Renal pelvis (tissue), 12 donors: ENCODE measurements at places on chromosomes 12 and 14. TPM values are rescaled to one million over a fixed set of nuclear protein-coding genes. Genes with fewer than 3 reads are reported as not detected.

DNA sequence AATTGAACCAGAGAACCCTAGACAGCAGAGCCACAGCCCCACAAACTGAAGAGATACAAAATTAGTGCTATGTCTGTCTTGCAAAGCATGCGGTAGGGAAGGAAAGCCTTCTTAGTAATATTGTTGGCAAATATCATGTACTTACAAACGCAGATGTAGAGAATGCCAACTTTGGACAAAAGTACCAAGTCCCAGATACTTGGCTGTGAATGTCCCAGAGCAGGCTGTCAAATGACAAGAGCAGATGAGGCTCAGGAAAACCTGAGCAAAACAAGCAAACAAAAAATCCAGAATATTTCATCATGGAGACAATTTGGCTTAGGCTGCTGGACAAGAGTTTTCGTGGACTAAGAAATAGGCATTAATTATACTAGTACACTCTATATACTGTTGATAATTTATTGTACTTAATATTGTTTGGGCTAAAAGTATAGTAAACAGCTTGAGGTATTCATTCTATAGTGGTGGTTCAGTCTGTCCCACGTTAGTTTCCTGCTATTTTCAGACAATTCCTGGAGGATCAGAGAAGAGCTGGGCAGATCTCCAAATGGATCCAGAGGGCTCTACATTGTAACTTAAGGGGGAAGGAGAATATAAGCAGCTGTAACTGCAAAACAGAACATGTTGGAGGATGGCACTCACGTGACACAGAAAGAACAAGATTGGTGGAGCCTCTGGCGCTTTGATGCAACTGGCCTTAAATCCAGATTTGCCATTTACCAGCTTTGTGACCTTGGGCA lies 329.8 kb downstream of the ATP23 start:
- DNase-seq: no peak

Gene C12orf75
- 94.3 TPM for polyA plus RNA-seq

Gene KRT81
- not detected for polyA plus RNA-seq

DNA sequence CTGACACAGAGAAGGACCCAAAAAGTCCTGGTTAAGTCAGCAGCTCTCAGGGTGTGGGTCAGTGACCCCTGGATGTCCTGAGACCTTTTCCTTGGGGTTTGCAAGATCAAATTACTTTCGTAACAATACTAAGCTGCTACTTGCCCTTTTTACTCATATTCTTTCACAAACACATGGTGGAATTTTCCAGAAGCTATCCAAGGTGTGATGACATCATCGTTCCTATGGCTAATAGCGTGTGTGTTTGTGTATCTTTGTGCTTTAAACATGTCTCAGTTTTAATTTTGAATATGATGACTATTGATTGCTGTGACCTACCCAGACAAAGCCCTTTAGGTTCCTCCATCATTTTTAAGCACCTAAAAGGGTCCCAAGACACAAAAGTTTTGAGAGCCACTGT lies 176.2 kb downstream of the PHETA1 start:
- DNase-seq: no peak
